ENCODE measurements at places on chromosomes 16 and 17. TPM values are rescaled to one million over a fixed set of nuclear protein-coding genes. Genes with fewer than 3 reads are reported as not detected.

The CDT1 gene
- total RNA-seq, result 6.1 TPM

GRCh38 chr17:73983621-73984400, 219.7 kb upstream of the RPL38 start:
- no peak overlapping the region for H3K27ac ChIP-seq
- peaks cover 4% of the 10 kb centered on the region for H3K27me3 ChIP-seq
- H3K4me3 ChIP-seq, result no peak overlapping the region
- no peak for DNase-seq

DNA sequence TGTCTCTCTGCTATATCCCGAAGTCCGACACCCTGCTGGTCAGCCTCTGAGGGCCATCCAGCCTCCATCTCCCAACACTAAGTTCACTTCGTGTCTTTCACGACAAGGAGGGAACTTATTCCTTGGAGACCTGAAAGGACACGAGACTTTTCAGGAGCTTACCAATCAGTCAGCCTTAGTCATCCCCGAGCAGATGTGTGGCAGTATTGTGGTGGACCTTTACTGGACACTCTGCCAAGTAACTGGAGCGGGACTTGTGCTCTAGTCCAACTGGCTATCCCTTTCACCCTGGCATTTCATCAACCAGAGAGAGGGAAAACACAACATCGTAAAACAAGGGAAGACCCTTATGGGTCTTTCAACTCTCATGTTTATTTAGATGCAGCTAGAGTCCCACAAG, 87.1 kb downstream of the EMP2 start:
- no peak overlapping the region for H3K4me3 ChIP-seq
- no peaks in the 10 kb centered on the region for H3K4me1 ChIP-seq
- no peaks in the 10 kb centered on the region for H3K36me3 ChIP-seq
- DNase-seq, result no peak
- no peaks in the 10 kb centered on the region for H3K27me3 ChIP-seq

DNA sequence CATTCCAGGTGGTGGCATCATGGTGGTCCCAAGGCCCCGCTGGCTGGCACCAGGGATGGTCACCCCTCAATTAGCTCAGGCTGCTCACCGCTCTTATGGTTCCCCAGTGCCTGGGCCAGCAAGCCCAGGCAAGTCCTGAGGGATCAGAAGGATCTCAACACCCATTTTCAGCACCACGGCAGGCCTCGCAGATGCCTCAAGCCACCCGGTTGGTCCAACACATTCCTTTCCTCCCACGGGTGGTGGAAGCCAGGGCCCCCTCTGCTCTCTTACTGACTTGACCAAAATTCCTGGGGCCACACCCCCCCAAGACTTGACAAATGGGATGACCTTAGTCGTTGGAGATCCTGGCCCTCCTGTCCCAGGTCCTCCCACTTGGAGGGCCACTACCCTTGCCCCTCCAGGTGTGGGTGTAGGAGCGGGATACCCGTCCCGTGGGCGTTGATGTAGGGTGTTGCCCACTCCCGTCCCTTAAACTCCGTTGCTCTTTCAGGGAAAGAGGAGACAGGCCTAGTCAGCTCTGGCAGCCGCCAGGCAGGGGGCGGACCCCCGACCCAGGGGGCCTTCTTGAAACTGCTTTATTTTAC, 5.9 kb downstream of the ZNF205 start:
- H3K4me3 ChIP-seq, result no peak overlapping the region
- peaks cover 10% of the 10 kb centered on the region for H3K36me3 ChIP-seq
- no peak for DNase-seq
- peaks cover 27% of the 10 kb centered on the region for H3K4me1 ChIP-seq

DNA sequence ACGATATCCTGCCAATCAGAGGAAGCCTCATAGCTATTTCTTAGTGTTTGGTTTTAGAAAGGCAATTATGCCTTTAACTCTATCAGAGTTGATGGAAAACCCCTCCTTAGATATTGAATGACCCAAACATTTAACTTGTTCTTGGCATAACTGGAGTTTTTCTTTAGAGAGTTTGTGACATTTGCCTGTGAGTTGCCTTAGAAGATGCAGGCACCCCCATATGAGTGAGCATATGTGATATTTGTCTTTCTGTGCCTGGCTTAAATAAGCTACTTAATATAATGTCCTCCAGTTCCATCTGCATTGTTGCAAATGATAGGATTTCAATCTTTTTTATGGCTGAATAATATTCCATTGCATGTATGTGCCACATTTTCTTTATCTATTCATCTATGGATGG, 19.6 kb upstream of the B4GALNT2 start:
- peaks cover 13% of the 10 kb centered on the region for H3K27me3 ChIP-seq
- no peak for DNase-seq
- no peak overlapping the region for H3K27ac ChIP-seq

GRCh38 chr17:20276421-20276820, 190.9 kb downstream of the LGALS9B start:
- H3K27me3 ChIP-seq, result no peaks in the 10 kb centered on the region
- DNase-seq, result no peak
- no peak overlapping the region for H3K4me3 ChIP-seq
- no peaks in the 10 kb centered on the region for H3K4me1 ChIP-seq
- no peak overlapping the region for H3K27ac ChIP-seq

DNA sequence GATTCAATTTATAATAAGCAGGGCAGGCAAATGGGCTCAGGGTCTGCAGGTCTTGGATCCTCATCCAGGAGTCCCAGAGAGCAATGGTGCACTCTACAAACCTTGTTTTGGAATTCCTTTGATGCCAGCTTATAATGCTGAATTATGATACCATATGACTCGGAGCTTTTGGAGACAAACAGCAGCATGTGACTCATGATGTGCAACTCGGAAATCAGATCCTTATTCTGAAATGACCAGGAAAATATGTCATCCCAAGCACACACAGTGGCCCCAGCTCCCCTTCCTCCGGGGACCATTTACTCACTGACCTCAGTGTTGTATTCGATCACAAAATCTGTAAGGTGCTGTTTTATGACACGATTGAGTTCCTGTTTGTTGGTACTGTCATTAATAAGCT, 20.2 kb upstream of the UMOD start:
- no peak overlapping the region for H3K4me3 ChIP-seq
- H3K27me3 ChIP-seq, result no peaks in the 10 kb centered on the region
- DNase-seq, result no peak
- no peak overlapping the region for H3K27ac ChIP-seq
- H3K4me1 ChIP-seq, result no peaks in the 10 kb centered on the region
- H3K36me3 ChIP-seq, result no peaks in the 10 kb centered on the region

DNA sequence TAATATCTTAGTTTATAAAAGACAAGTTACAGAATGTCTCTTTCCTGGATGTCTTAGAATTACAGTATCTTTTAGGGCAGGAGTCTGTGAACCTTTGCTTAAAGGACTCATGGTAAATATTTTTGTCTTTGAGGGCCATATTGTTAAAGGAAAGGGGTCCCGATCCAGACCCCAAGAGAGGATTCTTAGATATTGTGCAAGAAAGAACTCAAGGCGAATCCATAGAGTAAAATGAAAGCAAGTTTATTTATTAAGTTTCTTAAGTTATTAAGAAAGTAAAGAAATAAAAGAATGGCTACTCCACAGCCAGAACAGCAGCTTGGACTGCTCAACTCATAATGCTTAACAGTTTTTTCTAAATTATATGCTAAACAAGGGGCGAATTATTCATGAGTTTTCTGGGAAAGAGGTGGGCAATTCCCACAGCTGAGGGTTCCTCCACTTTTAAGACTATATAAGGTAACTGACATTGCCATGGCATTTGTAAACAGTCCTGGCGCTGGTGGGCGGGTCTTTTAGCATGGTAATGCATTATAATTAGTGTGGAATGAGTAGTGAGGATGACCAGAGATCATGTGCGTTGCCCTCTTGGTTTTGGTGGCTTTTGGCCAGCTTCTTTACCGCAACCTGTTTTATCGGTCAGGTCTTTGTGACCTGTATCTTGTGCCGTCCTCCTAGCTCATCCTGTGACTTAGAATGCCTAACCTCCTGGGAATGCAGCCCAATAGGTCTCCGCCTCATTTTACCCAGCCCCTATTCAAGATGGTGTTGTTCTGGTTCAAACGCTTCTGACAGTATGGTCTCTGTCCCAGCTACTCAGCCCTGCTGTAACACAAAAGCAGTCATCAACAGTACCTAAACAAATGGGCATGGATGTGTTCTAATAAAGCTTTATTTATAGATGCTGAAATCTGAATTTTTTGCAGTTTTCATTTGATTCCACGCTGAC, 53.2 kb downstream of the BMERB1 start:
- peaks cover 5% of the 10 kb centered on the region for H3K4me1 ChIP-seq
- no peaks in the 10 kb centered on the region for H3K36me3 ChIP-seq
- DNase-seq, result no peak
- H3K4me3 ChIP-seq, result no peak overlapping the region

DNA sequence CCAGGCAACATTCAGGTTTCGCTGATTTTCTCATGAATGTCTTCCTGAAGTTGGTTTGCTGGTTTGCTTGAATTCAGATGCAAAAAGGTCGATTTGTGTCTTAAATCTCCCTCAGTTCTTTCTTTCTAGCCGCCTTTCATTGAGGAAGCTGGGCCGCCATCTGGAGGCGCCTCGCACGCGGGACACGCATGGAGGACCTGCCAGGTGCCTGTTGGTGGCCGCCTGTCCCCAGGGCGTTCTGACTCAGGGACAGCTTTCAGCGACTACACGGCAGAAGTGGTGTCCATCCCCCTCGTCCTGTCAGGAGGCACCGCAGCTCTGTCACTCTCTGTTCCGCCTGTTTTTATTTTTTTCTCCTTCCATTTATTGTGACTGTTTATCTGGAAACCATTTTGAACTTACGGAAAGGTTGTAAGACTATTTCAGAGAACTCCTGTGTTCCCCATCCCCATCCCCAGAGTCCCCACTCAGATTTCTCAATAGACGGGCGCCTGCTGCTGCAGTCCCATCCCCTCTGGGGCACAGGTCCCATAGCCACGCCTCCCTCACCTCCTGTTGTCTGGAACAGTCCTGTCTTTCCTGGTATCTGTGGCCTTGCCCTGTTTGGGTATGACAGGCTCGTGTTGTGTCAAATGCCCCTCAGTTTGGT, 33.2 kb downstream of the COX4I1 start:
- H3K27ac ChIP-seq, result no peak overlapping the region
- no peaks in the 10 kb centered on the region for H3K27me3 ChIP-seq
- no peak overlapping the region for H3K4me3 ChIP-seq
- H3K36me3 ChIP-seq, result no peaks in the 10 kb centered on the region
- DNase-seq, result no peak
- H3K4me1 ChIP-seq, result no peaks in the 10 kb centered on the region

The NPIPA1 gene
- 44.8 TPM for total RNA-seq

- no peaks in the 10 kb centered on the region for H3K36me3 ChIP-seq
- H3K27me3 ChIP-seq, result no peaks in the 10 kb centered on the region
- no peak overlapping the region for H3K27ac ChIP-seq
- DNase-seq, result no peak
- H3K4me1 ChIP-seq, result no peaks in the 10 kb centered on the region
These were observed 63.3 kb downstream of the HAPSTR1 start for GRCh38 chr16:9154567-9155410.

DNA sequence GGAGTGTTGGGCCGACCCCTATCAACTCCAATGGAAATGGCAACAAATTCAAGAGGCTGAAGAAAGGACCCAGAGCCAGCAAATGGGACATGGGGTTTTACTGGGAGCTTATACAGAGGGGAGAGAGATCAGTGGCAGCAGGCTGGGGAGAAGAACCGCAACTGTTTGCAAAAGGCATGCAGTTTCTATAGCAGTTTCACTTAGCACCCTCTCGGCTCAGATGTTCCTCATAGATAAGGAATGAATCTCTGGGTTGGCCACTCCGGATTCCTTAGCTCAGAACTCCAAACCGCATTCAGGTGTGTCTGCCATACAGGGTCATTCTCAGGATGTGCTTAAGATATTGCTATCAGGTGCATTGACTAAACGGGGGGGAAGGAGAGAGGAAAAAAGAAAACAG, 71.1 kb upstream of the RPL38 start:
- no peaks in the 10 kb centered on the region for H3K4me1 ChIP-seq
- no peaks in the 10 kb centered on the region for H3K27me3 ChIP-seq
- H3K27ac ChIP-seq, result no peak overlapping the region
- H3K4me3 ChIP-seq, result no peak overlapping the region

GRCh38 chr17:65742403-65743307, 181.2 kb upstream of the AXIN2 start:
- no peak for DNase-seq
- no peaks in the 10 kb centered on the region for H3K36me3 ChIP-seq
- H3K4me3 ChIP-seq, result no peak overlapping the region
- H3K4me1 ChIP-seq, result peaks cover 3% of the 10 kb centered on the region
- H3K27ac ChIP-seq, result no peak overlapping the region
- no peaks in the 10 kb centered on the region for H3K27me3 ChIP-seq

The USP36 gene
- total RNA-seq, result 29.2 TPM

The DPEP2 gene
- total RNA-seq, result 9.8 TPM

GRCh38 chr17:20266806-20267458, 200.4 kb downstream of the LGALS9B start:
- no peaks in the 10 kb centered on the region for H3K36me3 ChIP-seq
- H3K27me3 ChIP-seq, result no peaks in the 10 kb centered on the region
- no peak for DNase-seq
- H3K4me1 ChIP-seq, result peaks cover 10% of the 10 kb centered on the region
- H3K4me3 ChIP-seq, result no peak overlapping the region

The MARVELD3 gene
- total RNA-seq, result 0.14 TPM

GRCh38 chr16:30837904-30838303, 50.9 kb upstream of the ZNF629 start:
- DNase-seq, result no peak
- no peak overlapping the region for H3K27ac ChIP-seq
- no peak overlapping the region for H3K4me3 ChIP-seq
- no peaks in the 10 kb centered on the region for H3K36me3 ChIP-seq

GRCh38 chr17:4934173-4934979, 2.3 kb downstream of the GP1BA start:
- no peaks in the 10 kb centered on the region for H3K27me3 ChIP-seq
- H3K4me3 ChIP-seq, result no peak overlapping the region
- peaks cover 23% of the 10 kb centered on the region for H3K4me1 ChIP-seq
- no peak for DNase-seq

GRCh38 chr17:48228720-48229119, 121.2 kb downstream of the SNX11 start:
- DNase-seq, result no peak
- H3K27ac ChIP-seq, result no peak overlapping the region
- H3K4me3 ChIP-seq, result no peak overlapping the region
- H3K27me3 ChIP-seq, result no peaks in the 10 kb centered on the region
- H3K36me3 ChIP-seq, result no peaks in the 10 kb centered on the region

DNA sequence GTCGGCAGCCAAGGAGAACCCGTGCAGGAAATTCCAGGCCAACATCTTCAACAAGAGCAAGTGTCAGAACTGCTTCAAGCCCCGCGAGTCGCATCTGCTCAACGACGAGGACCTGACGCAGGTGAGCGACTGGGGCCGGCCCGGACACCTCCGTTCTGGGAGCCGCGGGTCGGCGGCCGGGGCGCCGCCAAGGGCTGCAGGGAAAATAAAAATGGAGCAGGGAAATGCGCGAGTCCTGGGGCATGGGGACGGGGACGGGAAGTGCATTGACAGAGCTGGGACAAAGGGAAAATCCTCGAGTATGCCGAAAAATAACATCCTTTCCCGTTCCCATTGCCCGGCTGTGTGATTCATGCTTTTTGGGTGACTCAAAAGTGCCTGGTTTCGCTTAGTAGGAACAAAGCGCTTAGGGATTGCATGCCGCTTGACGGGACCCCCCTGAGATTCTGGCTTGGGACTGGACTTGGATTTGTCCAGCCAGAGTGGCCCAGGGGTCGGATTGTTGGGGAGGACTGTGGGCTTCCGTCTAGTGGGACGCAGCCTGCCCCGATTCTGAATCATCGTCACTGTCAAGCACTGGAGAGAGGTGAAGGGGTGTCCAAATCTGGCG, 699 bp downstream of the MPRIP start:
- H3K4me3 ChIP-seq, result peak overlapping the region; percentile 80
- H3K27me3 ChIP-seq, result no peaks in the 10 kb centered on the region
- H3K4me1 ChIP-seq, result peaks cover 56% of the 10 kb centered on the region
- no peaks in the 10 kb centered on the region for H3K36me3 ChIP-seq
